ENCODE measurements at places on chromosomes 7 and 10. TPM values are rescaled to one million over a fixed set of nuclear protein-coding genes. Genes with fewer than 3 reads are reported as not detected.

The OGA gene
- 83.8 TPM for total RNA-seq

The ZNF804B gene
- not detected for total RNA-seq

The FXYD4 gene
- total RNA-seq: not detected

The PVRIG gene
- total RNA-seq: not detected

The RPEL1 gene
- total RNA-seq: not detected

The CNNM1 gene
- total RNA-seq: 0.36 TPM

The ZNF777 gene
- 12.3 TPM for total RNA-seq

The PSMC2 gene
- total RNA-seq: 201 TPM

The ZNF722 gene
- not detected for total RNA-seq

The FEZF1 gene
- not detected for total RNA-seq

The CFAP43 gene
- total RNA-seq: 0.36 TPM

The TBXAS1 gene
- total RNA-seq: 0.32 TPM

The PLPP4 gene
- total RNA-seq: 2.1 TPM

The RASA4B gene
- 1.7 TPM for total RNA-seq

The CLCN1 gene
- under 0.01 TPM for total RNA-seq

The ATRNL1 gene
- total RNA-seq: 0.65 TPM

The PDZD7 gene
- total RNA-seq: 1.5 TPM

The GIMAP8 gene
- total RNA-seq: not detected

The CUZD1 gene
- 0.32 TPM for total RNA-seq

The CADPS2 gene
- 15.3 TPM for total RNA-seq

The HOXA5 gene
- total RNA-seq: not detected

The CPED1 gene
- total RNA-seq: 124 TPM

The AGR3 gene
- total RNA-seq: not detected

The TMEM236 gene
- not detected for total RNA-seq

The VPS37D gene
- 3.6 TPM for total RNA-seq

The FBXL13 gene
- total RNA-seq: 0.73 TPM

The AGK gene
- 31.2 TPM for total RNA-seq

The AKR1C8 gene
- total RNA-seq: not detected

The MRLN gene
- total RNA-seq: not detected

The ZNF488 gene
- under 0.01 TPM for total RNA-seq

The PIK3CG gene
- not detected for total RNA-seq

The COG5 gene
- 42.6 TPM for total RNA-seq

The FANK1 gene
- 1.5 TPM for total RNA-seq

The PON1 gene
- not detected for total RNA-seq

The CH25H gene
- total RNA-seq: 83.4 TPM

The RAB19 gene
- total RNA-seq: not detected

The ERVW-1 gene
- not detected for total RNA-seq

The IFIT2 gene
- total RNA-seq: 11.9 TPM

The ATOH7 gene
- not detected for total RNA-seq

The CYP26C1 gene
- total RNA-seq: 0.16 TPM

The GPRIN2 gene
- total RNA-seq: not detected

The SFTPA1 gene
- total RNA-seq: not detected

The SVIL gene
- 47.0 TPM for total RNA-seq

The SORBS1 gene
- 0.49 TPM for total RNA-seq

The NEURL1 gene
- total RNA-seq: 0.16 TPM

The CYP2C19 gene
- not detected for total RNA-seq

The DDC gene
- not detected for total RNA-seq

The AS3MT gene
- total RNA-seq: 9.9 TPM

The ACADSB gene
- total RNA-seq: 8.4 TPM

The JAKMIP3 gene
- 0.32 TPM for total RNA-seq

The CALHM1 gene
- total RNA-seq: not detected

The GNG11 gene
- total RNA-seq: 21.4 TPM

The ZNF138 gene
- 3.3 TPM for total RNA-seq

The CTAGE8 gene
- 1.6 TPM for total RNA-seq

The CPXM2 gene
- total RNA-seq: 16.8 TPM

The MDFIC gene
- 87.0 TPM for total RNA-seq

Data from hair follicle dermal papilla cell (primary cell).